ENCODE measurements at places on chromosomes 2 and 18.

DNA sequence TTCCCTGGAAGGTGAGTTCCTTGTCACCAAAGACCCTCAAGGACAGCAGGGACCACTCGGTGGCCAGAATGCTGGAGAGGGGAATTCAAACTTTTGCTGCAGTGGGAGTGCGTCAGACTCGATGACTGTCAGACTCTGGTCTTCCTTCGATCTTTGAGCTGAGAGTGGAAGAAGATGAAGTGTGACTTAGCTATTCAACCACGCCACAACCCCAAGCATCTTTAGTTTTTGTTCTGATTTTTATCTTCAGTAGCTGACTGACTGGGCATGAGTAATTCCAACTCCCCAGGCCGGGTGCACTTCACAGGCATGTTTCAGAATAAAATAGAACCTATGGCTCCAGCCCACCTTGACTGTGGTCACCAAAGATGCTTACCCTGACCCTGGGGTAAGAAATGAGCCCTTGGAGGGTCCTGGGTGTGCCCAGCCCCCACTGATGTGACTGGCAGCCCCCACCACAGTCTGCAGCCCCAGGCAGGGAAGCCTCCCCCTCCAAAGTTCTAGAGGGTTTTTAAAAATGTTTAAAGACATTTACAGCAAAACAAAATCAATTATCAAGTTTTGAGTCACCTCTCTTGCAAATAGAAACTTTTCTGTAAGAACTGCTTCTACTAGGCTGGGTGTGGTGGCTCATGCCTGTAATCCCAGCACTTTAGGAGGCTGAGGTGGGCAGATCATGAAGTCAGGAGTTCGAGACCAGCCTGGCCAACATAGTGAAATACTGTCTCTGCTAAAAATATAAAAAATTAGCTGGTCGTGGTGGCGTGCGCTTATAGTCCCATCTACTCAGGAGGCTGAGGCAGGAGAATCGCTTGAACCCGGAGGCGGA, 24.9 kb upstream of the YWHAQ start:
- peak; percentile 83 for DNase-seq

- DNase-seq = no peak
These were observed 76.3 kb downstream of the MDH1 start for GRCh38 chr2:63665091-63665490.

DNA sequence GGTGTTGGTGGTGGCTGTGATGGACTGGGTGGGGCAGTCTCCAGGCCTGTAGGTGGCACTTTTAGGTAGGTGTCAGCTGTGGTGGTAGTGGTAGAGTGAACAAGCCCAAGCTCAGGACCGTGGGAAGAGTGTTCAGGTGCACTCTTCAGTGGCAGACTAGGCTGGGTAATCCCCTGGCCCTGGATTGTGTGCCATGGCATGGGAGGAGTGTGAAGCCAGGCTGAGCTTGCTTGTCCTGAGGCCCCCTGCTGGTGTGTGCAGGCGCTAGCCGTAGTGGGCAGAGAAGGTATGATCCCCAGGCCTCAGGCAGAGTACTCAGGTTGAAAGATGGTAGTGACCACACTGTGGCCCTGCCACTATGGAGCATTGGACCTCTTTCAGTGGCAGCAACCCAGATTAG, 850.3 kb downstream of the DSC3 start:
- no peak for DNase-seq

DNA sequence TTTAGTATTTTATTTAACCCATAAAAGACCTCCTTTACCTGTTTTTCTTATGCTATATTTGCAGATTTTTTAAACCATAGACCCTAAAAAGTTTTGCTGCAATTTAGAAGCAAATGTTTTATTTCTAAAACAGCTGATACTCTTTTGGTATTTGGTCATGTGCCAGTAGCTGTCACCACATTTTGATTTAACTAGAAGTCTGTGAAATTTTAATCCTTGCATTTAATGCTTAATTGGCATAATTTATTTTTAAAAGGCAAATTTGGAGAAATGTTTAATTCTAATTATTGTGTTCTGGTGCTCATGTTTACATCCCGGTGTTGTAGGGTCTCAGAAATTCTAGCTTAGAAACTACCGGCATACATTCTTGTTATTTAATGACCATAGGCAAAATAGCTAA, 111.8 kb downstream of the TTC27 start:
- DNase-seq = no peak

GRCh38 chr2:203799908-203800307, 67.7 kb upstream of the CTLA4 start:
- DNase-seq = no peak

DNA sequence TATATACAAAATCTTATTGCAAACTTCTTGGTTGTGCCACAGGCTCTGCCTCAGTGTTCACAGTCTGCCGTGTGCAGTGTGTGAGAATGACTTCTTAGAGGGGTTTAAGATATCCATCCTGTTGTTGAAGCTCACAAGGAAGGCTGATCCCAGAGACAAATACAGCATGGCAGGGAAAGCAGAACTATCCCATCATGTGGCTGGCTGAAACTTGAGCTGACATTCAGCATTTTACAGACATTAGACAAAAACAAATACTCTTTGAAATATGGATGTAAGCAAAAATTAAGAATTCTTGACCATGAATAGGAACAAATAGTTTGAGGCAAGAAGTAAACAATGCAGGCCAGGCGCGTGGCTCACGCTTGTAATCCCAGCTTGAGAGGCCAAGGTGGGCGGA, 12.9 kb upstream of the PUM2 start:
- DNase-seq = no peak

DNA sequence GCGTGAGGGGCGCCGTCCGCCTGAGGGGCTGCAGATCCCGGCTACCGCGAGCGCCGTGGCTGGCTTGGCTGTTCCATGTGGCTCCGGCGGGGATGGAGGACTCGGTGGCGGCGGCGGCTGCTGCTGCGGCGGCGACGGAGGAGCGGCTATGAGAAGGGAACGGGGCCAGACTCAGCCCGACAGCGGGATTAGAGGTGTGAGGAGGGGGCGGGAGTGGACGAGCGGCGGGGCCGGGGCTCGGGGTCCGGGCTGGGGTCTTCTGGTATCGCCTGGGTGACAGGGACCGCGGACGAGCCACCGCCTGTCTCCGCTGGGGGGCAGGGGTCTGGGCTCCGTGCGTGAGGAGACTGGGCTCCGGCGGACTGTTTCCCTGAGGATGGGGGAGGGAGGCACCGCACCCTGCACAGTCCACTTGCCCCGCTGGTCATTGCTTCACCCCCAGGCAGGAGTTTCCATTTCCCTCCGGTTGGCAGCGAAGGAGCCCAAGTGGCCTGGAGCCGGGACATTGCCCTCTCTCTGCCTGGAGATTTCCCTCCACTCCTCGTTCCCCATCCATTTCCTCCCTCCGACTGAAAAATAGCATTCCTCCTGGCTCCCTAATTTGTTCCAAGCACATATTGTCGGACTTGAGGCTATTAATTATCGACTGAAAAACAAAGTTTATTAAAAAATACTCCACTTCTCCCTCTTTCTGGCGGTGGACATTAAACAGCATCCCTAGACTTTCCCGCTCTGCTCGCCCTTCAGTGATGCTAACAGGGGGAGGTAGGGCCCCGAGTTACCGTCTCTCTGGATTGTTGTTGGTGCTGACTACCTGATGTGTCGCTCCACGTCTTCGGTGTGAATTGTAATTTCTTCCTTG, 577 bp downstream of the EHBP1 start:
- DNase-seq = no peak

- DNase-seq = no peak
These were observed 8.6 kb downstream of the FAM124B start for GRCh38 chr2:224393157-224393872.

DNA sequence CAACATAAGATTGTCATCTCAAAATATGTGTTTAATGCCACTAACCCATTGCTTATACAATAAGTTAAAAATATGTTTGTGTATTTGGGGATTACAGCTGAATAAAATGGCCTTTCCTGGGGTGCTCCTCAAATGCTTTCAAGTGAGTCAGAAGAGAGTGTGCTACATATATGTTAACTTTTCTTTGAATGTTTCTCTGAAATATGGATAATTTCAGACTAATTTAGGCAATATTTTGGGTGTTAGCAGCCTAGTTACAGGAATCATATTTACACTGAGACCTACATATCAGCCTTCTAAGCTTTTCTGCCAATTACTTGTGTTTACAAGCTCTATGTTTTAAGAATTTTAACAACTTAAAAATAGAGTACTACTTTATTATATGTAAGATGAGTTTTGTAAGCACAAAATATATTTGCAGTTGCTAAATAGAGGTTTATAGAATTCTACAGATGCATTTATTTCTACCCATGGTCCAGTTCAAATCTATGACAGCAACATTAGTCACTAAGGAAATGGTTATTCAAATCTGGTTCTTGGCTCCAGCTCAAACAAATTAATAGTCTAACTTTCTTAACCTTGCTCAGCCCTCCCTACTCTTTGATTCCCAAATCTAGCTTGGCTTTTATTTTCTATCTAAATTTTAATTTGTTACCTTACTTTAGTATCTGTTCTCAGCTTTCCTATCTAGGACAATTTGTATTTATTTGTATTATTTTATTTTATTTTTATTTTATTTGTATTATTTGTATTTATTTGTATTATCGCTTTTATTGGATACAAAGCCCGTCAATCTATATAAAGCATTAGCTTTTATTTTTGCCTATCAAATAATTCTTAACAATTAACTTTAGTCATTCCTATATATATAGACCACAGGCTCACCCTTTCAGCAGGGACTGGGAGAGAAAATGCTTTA, 48.9 kb downstream of the FSIP2 start:
- DNase-seq = no peak

GRCh38 chr2:73323551-73323950, 30.2 kb upstream of the EGR4 start:
- DNase-seq = no peak

GRCh38 chr2:167954495-167954894, 292.9 kb downstream of the STK39 start:
- no peak for DNase-seq

- no peak for DNase-seq
These were observed 42.1 kb upstream of the ERMN start for GRCh38 chr2:157367704-157368103.

DNA sequence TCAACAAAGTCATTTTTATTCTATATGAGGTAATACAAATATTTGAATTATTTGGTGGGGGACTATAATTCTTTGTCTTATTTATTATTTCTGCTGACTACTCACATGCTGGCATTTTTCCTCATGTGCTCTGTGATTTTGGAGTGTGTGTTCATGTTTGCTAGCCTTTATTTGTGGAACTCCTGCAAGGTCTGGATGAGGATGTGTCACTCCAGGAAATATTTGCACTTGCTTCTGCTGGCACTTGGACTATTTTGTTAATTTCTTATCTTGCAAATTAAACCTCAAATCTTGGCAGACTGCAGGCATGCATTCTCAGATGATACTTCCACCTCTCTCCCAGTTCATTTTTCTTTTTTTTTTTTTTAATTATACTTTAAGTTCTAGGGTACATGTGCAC, 34.1 kb downstream of the POLI start:
- no peak for DNase-seq

DNA sequence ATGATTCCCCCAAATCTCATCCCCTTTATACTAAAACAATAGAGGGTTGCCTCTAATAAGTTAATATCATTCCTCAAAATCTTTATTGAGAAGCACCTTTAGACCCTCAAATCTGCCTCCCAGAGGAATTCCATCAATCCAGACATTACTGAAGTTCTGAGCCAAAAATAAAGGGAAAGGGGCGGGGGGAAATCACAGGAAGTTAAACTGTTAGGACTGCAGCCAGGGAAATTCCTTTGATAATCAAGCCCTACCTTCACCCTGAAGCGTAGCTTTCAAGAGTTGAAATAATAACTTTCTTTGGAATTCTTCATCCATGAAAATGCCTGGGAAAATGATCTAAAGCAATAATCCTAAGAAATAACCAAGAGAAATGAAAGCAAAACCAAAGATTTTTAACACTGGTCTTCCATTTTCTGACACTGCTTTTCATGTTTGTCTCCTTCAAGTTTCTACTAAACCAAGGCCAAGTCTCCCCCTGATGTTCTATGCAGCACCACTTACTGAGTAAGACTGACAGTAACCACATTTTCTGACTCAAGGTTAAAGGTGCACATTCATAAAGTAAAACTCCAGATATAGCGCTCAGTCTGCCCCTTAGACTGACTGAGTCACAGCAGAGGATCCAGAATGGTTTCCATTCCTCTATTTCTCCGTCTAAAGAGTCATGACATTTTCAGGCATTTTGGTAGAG, 78.2 kb downstream of the TCF4 start:
- DNase-seq = peak; percentile 59

DNA sequence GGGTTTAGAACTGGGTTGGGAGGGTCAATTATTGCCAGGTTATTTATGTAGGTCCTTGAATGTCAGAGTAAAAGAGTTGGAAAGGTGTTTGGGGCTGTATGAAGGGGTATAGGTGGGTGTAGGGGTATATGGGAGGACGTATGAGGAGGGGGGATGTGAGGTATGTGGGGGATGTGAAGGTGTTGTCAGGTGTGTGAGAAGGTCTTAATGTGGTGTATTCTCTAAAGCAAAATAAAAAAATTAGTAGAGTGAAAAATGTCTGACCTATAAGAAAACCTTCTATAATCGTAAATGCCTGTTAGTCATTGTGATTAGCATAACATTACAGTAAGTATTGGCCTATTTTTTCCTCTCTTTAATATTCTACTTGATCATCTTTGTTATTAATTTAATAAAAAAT, 25.1 kb downstream of the ACVR2A start:
- DNase-seq = no peak

DNA sequence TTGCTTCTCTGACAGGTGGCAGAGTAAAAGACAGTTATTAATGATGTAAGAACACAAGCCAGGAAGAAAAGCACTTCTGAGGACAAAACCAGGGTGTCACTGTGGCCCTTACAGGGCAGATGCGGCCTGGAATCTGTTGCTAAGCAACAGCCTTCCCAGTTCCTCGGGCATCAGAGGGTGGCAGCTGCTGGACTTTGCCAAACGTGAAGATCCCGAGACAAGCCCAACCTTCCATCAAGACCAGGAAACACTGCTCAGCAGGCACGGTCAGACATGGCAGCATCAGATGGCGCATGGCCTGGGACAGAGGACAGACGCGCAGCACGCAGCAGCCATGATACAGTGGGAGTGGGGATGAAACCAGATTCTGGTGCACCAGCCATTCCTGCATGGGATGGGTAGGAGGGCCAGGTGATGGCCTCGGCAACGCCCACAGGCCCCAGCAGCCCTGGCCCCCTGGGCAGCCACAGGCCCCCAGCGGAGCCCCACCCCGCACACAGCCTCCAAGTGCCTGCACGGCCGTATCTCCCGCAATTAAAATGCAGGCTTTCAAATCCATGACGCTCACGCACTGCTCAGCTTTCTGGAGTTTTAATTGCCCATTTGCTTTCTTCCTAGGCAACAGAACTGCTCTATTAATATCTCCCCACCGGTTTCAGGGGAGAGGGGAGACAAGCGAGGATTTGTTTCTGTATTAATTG, 89.0 kb downstream of the EIPR1 start:
- no peak for DNase-seq

DNA sequence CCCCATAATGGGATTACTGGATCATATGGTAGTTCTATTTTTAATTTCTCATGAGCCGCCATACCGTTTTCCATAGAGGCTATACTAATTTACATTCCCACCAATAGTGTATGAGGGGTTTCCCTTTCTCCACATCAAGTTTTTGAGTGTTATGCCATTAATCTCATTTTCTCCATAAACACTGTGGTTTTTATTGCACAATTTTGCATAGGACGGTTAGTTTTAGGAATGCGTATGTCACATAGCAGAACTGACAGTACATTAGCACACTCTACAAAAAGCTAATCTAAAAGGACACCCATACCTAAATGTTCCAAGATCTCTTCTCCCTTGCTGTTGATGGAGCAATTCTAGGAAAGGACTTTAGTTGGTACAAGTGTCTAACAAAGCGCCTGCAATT, 32.5 kb downstream of the DARS1 start:
- DNase-seq = no peak
